ENCODE measurements at places on chromosomes 7 and 10. TPM values are rescaled to one million over a fixed set of nuclear protein-coding genes. Genes with fewer than 3 reads are reported as not detected.

Gene HOXA2
- 4.0 TPM for total RNA-seq

Gene SPDYE2B
- total RNA-seq, result not detected

Gene EIF3B
- total RNA-seq, result 113 TPM

Gene CTNNA3
- 21.2 TPM for total RNA-seq

Gene OGDHL
- 57.6 TPM for total RNA-seq

Gene MRLN
- 26.3 TPM for total RNA-seq

Gene KIAA1217
- 103 TPM for total RNA-seq

Gene PIK3CG
- total RNA-seq, result 6.7 TPM

Gene NKX1-2
- total RNA-seq, result not detected

Gene FRG2B
- not detected for total RNA-seq

Gene RAB18
- total RNA-seq, result 40.5 TPM

Gene NFKB2
- total RNA-seq, result 31.9 TPM

Gene NOS3
- 22.5 TPM for total RNA-seq

Gene PRR15
- 10.8 TPM for total RNA-seq

Gene VSTM4
- total RNA-seq, result 21.5 TPM

Gene TET1
- 16.5 TPM for total RNA-seq

Gene NCF1
- total RNA-seq, result 6.5 TPM

Gene PPP1R17
- total RNA-seq, result not detected

Gene MKI67
- total RNA-seq, result 17.6 TPM

Gene HECTD2
- total RNA-seq, result 27.1 TPM

Gene NEUROD6
- total RNA-seq, result not detected

Gene FOXI2
- total RNA-seq, result 0.47 TPM
